ENCODE measurements at places on chromosomes 7 and 10.

DNA sequence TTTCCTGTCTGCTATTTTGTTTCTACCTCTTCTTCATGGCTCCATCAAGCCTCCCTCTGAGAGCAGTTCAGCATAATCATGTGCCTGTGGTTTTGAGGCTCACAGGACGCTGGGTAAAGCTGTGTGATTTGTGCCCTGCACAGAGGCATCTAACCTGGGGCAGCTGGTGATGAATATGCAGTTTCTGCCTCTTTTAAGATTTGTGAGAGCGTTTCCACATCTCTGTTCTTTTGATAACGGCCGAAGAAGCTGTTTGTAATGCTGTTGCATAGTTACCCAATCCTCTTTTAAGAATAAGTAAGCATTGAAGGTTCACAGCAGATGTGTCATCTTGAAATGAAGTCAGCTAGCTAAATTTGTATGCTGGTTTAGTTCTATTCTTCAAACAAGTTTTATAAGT is 45.2 kb downstream of the PNLIPRP3 start:
- H3K36me3 ChIP-seq, result no peaks in the 10 kb centered on the region
- no peaks in the 10 kb centered on the region for H3K4me1 ChIP-seq
- DNase-seq, result no peak
- no peaks in the 10 kb centered on the region for H3K27me3 ChIP-seq

DNA sequence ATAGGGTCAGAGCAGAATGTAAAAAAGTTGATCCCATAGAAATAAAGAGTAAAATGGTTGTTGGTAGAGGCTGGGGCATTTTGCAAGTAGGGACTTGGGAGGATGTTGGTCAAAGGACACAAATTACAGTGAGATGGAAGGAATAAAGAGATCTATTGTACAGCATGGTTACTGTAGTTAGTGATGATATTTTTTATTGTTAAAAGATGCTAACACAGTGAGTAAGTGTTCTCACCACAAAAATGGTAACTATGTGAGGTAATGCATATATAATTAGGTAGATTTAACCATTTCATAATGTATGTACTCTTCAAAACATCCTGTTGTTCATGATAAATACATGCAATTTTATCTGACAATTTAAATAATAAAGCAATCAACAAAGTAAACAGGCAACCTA is 280.7 kb upstream of the MAGI2 start:
- H3K27ac ChIP-seq, result no peak overlapping the region
- no peaks in the 10 kb centered on the region for H3K27me3 ChIP-seq
- no peaks in the 10 kb centered on the region for H3K4me1 ChIP-seq
- H3K36me3 ChIP-seq, result no peaks in the 10 kb centered on the region
- no peak for DNase-seq

- no peak overlapping the region for H3K27ac ChIP-seq
- H3K4me1 ChIP-seq, result no peaks in the 10 kb centered on the region
- no peak overlapping the region for H3K4me3 ChIP-seq
- peaks cover 96% of the 10 kb centered on the region for H3K27me3 ChIP-seq
- no peaks in the 10 kb centered on the region for H3K36me3 ChIP-seq
Measured at GRCh38 chr10:100858261-100858660, 54.5 kb upstream of the SLF2 start.

- no peak for DNase-seq
- H3K27ac ChIP-seq, result no peak overlapping the region
- no peaks in the 10 kb centered on the region for H3K4me1 ChIP-seq
- no peaks in the 10 kb centered on the region for H3K27me3 ChIP-seq
- no peak overlapping the region for H3K4me3 ChIP-seq
- no peaks in the 10 kb centered on the region for H3K36me3 ChIP-seq
Measured at GRCh38 chr7:157910446-157910845, 573.6 kb downstream of the DNAJB6 start.

DNA sequence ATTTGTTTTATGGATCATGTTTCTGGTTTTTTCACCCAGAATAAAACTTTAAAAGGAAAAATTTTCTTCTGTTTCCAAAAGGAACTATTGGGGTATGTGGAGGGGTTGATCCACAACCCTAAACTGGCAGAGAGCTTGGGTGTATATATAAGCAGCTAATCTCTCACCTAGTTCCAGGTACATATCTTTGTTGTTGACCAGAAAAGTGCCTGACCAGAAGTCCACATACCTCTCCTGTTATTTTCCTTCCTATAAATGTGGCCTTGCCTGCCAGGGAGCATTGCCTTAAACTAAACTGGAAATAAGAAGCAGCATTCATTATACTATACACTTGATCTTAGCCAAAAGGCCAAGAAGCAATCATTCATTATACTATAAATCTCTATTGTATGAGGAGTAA is 112.0 kb downstream of the ZEB1 start:
- H3K27me3 ChIP-seq, result no peaks in the 10 kb centered on the region
- DNase-seq, result no peak
- H3K4me1 ChIP-seq, result no peaks in the 10 kb centered on the region

DNA sequence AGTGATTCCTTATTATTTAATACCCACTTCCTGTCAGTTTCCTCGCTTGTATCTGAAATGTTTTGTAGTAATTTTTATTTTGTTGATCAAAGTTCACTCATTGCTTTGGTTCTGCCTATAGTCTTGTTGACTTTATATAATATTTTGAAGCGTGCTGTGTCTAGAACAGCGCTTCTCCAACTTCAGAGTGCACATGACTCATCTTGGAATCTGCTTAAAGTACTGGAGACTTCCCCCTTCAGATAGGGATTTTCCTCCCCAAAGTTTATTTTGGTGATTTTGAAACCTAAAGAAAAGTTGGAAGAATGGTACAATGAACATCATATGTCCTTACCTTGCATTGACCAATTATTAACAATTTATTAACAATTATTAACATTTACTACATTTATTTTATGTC is 5.8 kb downstream of the COMTD1 start:
- H3K4me3 ChIP-seq, result no peak overlapping the region
- H3K4me1 ChIP-seq, result peaks cover 24% of the 10 kb centered on the region
- H3K27ac ChIP-seq, result no peak overlapping the region
- no peaks in the 10 kb centered on the region for H3K27me3 ChIP-seq
- H3K36me3 ChIP-seq, result peaks cover 28% of the 10 kb centered on the region

Data from progenitor cell of endocrine pancreas (in vitro differentiated cells).